ENCODE measurements at places on chromosomes 5 and 9. TPM values are rescaled to one million over a fixed set of nuclear protein-coding genes. Genes with fewer than 3 reads are reported as not detected.

Gene LHX3
- 0.09 TPM for total RNA-seq

Gene SPOCK1
- 0.35 TPM for total RNA-seq

Gene F2RL1
- total RNA-seq, result 0.27 TPM

Gene CARD9
- 35.6 TPM for total RNA-seq

Gene MIER3
- total RNA-seq, result 17.8 TPM

Gene ANKRD55
- 3.6 TPM for total RNA-seq

Gene PRELID2
- 20.1 TPM for total RNA-seq

Gene FAM81B
- 0.36 TPM for total RNA-seq

Gene FLT4
- 0.47 TPM for total RNA-seq

Gene PLAC8L1
- total RNA-seq, result 0.27 TPM

Gene SLC28A3
- total RNA-seq, result not detected

Gene NOXA1
- 0.63 TPM for total RNA-seq

Gene NR5A1
- total RNA-seq, result 0.40 TPM

Gene EMB
- 0.27 TPM for total RNA-seq

Gene ORM2
- total RNA-seq, result 0.98 TPM

Gene TLR4
- total RNA-seq, result 0.02 TPM

Gene NR4A3
- total RNA-seq, result 0.07 TPM

Gene DAPK1
- 24.4 TPM for total RNA-seq

Gene KIF3A
- 5.1 TPM for total RNA-seq

Gene PLEKHG4B
- 0.04 TPM for total RNA-seq

Gene TMC1
- total RNA-seq, result not detected

Gene SHOC1
- not detected for total RNA-seq

Gene HEMGN
- 101 TPM for total RNA-seq

Gene SPATA31A7
- 0.04 TPM for total RNA-seq

Gene PCDHB16
- total RNA-seq, result not detected

Gene KCNV2
- not detected for total RNA-seq

Gene KIF4B
- 0.07 TPM for total RNA-seq

Gene COL15A1
- 5.1 TPM for total RNA-seq

Gene QRFP
- total RNA-seq, result not detected

Gene CHSY3
- total RNA-seq, result not detected

Gene IRX1
- total RNA-seq, result not detected

Gene MAN1B1
- total RNA-seq, result 33.9 TPM

Gene LAMC3
- total RNA-seq, result not detected

Gene GPBP1
- 68.4 TPM for total RNA-seq

Gene SPATA9
- total RNA-seq, result 0.11 TPM

Gene TAF11L4
- not detected for total RNA-seq

Gene HACD4
- 0.02 TPM for total RNA-seq

Gene CCDC112
- total RNA-seq, result 6.2 TPM

Gene C9orf50
- not detected for total RNA-seq

Gene PAIP1
- 102 TPM for total RNA-seq

Data from K562 (cell line).